ENCODE measurements at places on chromosomes 1 and 21.
A peak's percentile ranks its signal among the peaks of the same experiment; 100 is the strongest.

GRCh38 chr1:74835051-74835450, 102.1 kb downstream of the TYW3 start:
- no peak overlapping the region for H3K27ac ChIP-seq
- H3K4me3 ChIP-seq, result no peak overlapping the region
- H3K36me3 ChIP-seq, result no peaks in the 10 kb centered on the region

DNA sequence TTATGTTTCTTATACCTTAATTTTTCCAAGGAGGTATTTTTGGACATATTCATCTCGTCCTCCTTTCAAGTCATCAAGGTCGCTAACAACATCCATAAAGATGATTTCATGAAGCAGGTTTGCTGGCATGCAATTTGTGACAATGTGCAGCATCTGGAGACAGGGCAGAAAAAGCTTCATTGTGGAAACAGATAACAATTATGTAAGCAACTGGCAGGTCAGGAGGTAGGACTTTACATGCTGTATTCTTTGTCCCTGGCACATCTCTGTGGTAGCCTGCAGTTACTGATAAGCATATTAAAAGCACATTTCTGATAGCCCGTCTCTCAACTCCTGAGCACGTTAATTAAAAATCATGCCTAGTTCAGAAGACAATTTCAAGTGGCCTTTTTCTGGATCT, 156.8 kb downstream of the LEPR start:
- DNase-seq, result no peak
- H3K27ac ChIP-seq, result no peak overlapping the region
- H3K4me3 ChIP-seq, result no peak overlapping the region

DNA sequence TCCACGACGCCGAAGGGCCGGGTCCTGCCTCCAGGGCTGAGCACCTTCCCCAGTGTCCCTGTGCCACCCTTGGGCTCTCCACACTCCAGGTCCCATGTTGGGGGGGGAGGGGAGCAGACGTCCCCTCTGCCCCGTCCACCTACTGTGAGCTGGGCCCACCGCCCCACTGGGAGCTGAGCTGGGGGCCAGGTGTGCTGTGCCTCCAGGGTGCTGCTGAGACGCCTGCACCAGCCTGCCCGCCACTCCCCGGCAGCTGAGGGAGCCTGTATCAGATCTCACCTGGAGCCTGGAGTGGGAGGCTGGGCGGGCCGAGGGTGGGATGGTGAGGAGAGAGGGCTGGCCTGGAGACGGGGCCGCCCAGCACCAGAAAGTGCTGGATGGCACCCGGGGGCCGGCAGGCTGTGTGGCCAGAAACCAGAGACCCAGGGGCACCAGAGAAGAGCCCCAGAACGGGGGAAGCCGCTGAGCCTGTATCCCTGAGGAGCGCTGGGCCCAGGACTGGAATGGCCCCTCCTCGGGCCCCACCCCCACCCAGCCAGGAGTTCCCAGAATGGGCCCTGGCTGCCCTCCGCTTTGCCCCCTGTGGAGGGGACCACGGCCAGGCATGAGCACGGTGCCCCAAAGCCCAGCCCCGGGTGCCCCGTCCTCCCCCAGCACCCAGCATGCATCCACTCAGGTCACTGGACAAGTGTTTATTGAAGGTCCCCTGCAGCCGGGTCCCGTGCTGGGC, 3.4 kb downstream of the TNFRSF18 start:
- peaks cover 8% of the 10 kb centered on the region for H3K4me1 ChIP-seq
- H3K36me3 ChIP-seq, result no peaks in the 10 kb centered on the region
- no peak for DNase-seq
- H3K4me3 ChIP-seq, result no peak overlapping the region
- peak overlapping the region; percentile 44 for H3K27ac ChIP-seq

- H3K27ac ChIP-seq, result no peak overlapping the region
- peaks cover 21% of the 10 kb centered on the region for H3K4me1 ChIP-seq
- DNase-seq, result no peak
- no peaks in the 10 kb centered on the region for H3K36me3 ChIP-seq
- H3K27me3 ChIP-seq, result no peaks in the 10 kb centered on the region
- no peak overlapping the region for H3K4me3 ChIP-seq
Observed at GRCh38 chr1:21188235-21188634, 11.5 kb upstream of the EIF4G3 start.

- H3K4me1 ChIP-seq, result no peaks in the 10 kb centered on the region
- peaks cover 1% of the 10 kb centered on the region for H3K36me3 ChIP-seq
- no peak overlapping the region for H3K27ac ChIP-seq
- no peak overlapping the region for H3K4me3 ChIP-seq
- H3K27me3 ChIP-seq, result no peaks in the 10 kb centered on the region
Observed at GRCh38 chr21:46156678-46157077, 1.3 kb upstream of the FTCD start.

DNA sequence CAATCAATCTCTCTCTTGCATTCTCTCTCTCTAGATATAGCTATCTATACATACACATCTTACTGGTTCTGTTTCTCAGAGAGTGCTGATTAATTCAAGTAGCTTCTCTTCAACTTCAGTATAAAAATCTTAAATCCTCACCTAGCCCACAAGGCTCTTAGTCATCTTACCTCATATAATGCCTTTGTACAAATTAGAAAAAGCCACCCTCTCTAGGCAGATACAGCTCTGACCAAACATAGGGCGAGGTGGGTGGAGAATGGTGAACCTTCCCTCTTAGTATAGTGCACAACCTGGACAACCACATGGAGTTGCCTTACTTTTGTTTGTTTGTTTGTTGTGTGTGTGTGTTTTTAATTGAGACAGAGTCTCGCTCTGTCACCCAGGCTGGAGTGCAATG, 5.1 kb upstream of the INAVA start:
- H3K4me3 ChIP-seq, result peak overlapping the region; percentile 69
- peak overlapping the region; percentile 87 for H3K27ac ChIP-seq
- H3K27me3 ChIP-seq, result peaks cover 30% of the 10 kb centered on the region
- peaks cover 8% of the 10 kb centered on the region for H3K36me3 ChIP-seq
- H3K4me1 ChIP-seq, result peaks cover 61% of the 10 kb centered on the region

GRCh38 chr1:207828046-207828445, 76.2 kb downstream of the CD46 start:
- peaks cover 78% of the 10 kb centered on the region for H3K4me1 ChIP-seq
- peaks cover 10% of the 10 kb centered on the region for H3K27me3 ChIP-seq
- no peak for DNase-seq
- no peak overlapping the region for H3K4me3 ChIP-seq

DNA sequence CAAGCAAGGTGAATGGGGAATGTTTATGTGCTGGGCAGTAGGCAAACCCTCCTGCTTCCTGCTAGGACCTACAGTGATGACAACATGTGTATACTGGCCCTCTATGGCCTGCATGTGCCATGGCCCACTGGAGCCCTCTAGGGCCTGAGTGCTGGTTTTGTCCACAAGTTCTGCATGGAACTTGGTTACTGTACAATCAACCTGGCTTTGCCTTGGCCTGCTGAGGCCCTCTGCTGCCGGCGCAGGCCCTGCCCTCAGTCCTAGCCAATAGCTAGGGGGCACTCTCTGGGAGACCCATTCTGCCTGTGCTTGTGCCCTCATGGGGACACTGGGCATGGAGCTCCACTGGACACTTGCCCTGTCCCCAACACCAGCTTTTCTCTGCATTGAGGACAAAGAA, 138.6 kb upstream of the NGF start:
- H3K4me1 ChIP-seq, result no peaks in the 10 kb centered on the region
- DNase-seq, result no peak
- H3K27ac ChIP-seq, result no peak overlapping the region
- H3K4me3 ChIP-seq, result no peak overlapping the region
- no peaks in the 10 kb centered on the region for H3K36me3 ChIP-seq
- H3K27me3 ChIP-seq, result peaks cover 65% of the 10 kb centered on the region

DNA sequence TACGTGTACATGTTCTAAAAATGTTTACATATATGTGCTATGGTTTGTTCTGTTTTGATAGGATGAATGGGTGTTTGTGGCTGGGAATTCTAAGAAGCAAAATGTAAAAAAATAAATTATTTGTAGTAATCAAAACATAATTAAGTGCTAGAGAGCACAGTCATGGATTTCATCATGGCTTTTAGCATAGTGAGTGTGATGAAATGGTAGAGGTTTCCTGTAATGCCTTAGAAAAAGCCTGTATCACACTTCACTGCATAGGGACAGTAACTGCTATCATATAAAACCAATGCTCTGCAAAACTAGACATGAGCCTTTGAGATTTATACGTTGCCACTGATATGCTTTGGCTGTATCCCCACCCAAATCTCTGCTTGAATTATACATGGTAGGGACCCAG, 99.8 kb downstream of the PTGER3 start:
- H3K27ac ChIP-seq, result no peak overlapping the region
- H3K4me1 ChIP-seq, result no peaks in the 10 kb centered on the region
- H3K4me3 ChIP-seq, result no peak overlapping the region

DNA sequence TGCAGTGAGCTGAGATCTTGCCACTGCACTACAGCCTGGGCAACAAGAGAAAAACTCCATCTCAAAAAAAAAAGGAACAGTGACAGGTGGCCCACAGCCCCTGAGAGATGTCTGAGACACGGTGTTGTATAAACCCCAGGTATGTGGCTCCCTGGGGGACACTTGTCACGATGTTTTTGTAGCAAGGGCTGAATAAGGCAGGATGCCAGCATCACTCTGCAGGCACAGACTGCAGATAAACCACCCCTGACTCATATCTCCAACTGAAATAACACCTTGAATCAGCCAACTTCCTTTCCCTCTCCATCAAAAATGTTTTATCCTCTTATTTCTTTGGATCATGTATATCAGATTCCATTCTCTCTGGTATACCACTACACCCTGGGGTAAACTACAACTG, 52.5 kb downstream of the NMNAT2 start:
- H3K36me3 ChIP-seq, result no peaks in the 10 kb centered on the region
- no peak overlapping the region for H3K27ac ChIP-seq
- no peak overlapping the region for H3K4me3 ChIP-seq
- H3K4me1 ChIP-seq, result no peaks in the 10 kb centered on the region

- H3K4me1 ChIP-seq, result no peaks in the 10 kb centered on the region
- H3K36me3 ChIP-seq, result peaks cover 3% of the 10 kb centered on the region
- peaks cover 49% of the 10 kb centered on the region for H3K27me3 ChIP-seq
- no peak overlapping the region for H3K4me3 ChIP-seq
- no peak overlapping the region for H3K27ac ChIP-seq
Observed at GRCh38 chr1:59977075-59977410, 50.5 kb upstream of the CYP2J2 start.

- H3K27ac ChIP-seq, result no peak overlapping the region
- no peaks in the 10 kb centered on the region for H3K4me1 ChIP-seq
- H3K4me3 ChIP-seq, result no peak overlapping the region
- no peaks in the 10 kb centered on the region for H3K27me3 ChIP-seq
Observed at GRCh38 chr21:28229814-28230213, 762.9 kb downstream of the LTN1 start.

DNA sequence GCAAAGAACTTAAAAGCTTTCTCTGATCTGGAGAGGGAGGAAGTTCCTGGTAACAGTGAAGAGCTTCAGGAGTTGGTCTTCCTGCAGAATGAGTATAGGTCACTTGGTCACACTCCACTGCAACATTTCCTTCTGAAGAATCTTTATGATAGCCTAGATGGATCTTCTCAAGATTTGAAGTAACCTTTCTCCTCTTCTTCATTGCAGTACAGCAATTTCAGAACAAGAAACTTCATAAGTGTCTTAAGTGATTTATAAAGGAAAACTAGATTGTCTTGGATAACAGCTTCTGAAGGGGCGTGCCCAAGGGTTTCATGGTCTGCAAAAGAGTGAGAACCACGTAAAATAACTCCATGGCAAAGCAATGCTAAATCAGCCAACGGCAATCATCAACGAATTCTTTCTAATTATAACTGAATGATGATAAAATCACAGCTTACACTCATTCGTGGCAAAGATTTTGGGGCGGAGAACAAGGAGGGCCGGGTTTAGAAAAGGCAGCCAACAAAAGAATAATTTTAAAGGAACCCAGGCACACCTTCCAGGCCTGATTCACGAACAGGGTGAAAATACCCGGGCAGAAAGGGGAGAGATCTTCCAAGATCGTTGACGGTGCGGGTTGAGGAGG, 53.9 kb upstream of the ASPM start:
- H3K4me3 ChIP-seq, result peak overlapping the region; percentile 93
- DNase-seq, result no peak
- H3K27me3 ChIP-seq, result no peaks in the 10 kb centered on the region
- H3K4me1 ChIP-seq, result peaks cover 75% of the 10 kb centered on the region
- H3K36me3 ChIP-seq, result peaks cover 9% of the 10 kb centered on the region
- H3K27ac ChIP-seq, result peak overlapping the region; percentile 92

- H3K36me3 ChIP-seq, result no peaks in the 10 kb centered on the region
- no peak within 1 kb of the TSS for H3K27ac ChIP-seq
- DNase-seq, result no peak
- peaks cover 10% of the 10 kb centered on the region for H3K4me1 ChIP-seq
- H3K27me3 ChIP-seq, result peaks cover 39% of the 10 kb centered on the region
- H3K4me3 ChIP-seq, result peak within 1 kb of the TSS; percentile 59
Observed at GRCh38 chr1:65309304-65310077, at the start of gene DNAJC6. TSS of gene DNAJC6 (plus strand) at chr1:65309543. CDS start at chr1:65309746, 203 bp downstream.

- no peaks in the 10 kb centered on the region for H3K36me3 ChIP-seq
- no peaks in the 10 kb centered on the region for H3K27me3 ChIP-seq
- no peak for DNase-seq
- H3K4me3 ChIP-seq, result no peak overlapping the region
- no peaks in the 10 kb centered on the region for H3K4me1 ChIP-seq
Observed at GRCh38 chr1:163203561-163203960, 845 bp upstream of the RGS5 start.

DNA sequence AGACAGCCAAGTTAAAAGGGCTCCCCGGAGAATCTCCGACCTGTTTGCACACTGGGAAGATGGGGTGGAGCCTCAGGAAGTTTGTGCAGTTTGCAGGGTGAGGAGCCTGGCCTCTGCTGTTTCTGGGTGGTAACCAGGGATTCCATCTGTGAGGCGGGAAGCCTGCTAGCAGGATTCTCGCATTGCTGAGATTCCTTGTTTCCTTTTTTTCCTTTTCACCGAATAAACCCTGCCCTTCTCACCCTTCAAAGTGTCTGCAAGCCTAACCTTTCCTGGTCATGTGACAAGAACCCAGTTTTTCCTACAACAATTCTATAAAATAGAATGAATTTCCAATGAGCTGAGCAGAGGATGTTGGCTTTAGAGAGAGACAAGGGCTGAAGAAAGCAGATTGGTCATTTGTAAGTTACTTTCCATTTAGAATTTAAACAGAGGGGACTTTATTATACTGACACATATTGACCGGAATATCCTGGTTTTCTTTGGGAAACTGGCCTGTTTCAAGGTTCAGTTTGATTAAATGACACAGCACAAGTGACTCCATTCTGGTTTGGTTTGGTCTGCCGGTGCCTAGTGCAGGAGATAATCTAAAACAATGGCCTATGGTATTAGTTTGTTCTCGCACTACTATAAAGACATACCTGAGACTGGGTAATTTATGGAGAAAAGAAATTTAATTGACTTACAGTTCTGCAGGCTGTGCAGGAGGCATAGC, 48.7 kb upstream of the DNAH14 start:
- no peak overlapping the region for H3K27ac ChIP-seq
- peaks cover 55% of the 10 kb centered on the region for H3K27me3 ChIP-seq
- no peak overlapping the region for H3K4me3 ChIP-seq
- no peaks in the 10 kb centered on the region for H3K4me1 ChIP-seq

GRCh38 chr21:20276954-20277353, 721.3 kb upstream of the NCAM2 start:
- no peaks in the 10 kb centered on the region for H3K4me1 ChIP-seq
- no peak overlapping the region for H3K27ac ChIP-seq
- no peaks in the 10 kb centered on the region for H3K36me3 ChIP-seq
- no peaks in the 10 kb centered on the region for H3K27me3 ChIP-seq
